ENCODE measurements at places on chromosomes 4 and X. TPM values are rescaled to one million over a fixed set of nuclear protein-coding genes. Genes with fewer than 3 reads are reported as not detected.

DNA sequence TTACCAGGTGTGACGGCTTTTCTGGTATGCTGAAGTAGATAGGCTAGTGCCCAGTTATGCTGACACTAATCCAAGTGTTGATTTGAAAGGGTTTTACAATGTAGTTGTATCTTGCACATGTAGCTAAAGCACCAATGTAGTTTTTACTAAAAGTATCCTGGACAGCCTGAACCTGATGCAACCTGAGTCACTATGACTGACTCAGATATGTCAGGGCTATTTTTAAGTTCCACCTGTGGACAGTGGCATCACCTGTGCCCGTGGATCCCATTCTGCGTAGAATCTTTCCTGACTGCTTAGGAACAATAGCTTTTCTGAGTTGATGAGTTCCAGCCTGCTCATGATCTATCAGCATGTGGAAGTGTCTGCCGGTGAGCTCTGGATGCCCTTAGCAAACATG lies 58.1 kb downstream of the CCNG2 start:
- H3K27me3 ChIP-seq, result peaks cover 3% of the 10 kb centered on the region
- no peaks in the 10 kb centered on the region for H3K36me3 ChIP-seq
- no peak overlapping the region for H3K4me3 ChIP-seq
- DNase-seq, result no peak
- H3K4me1 ChIP-seq, result no peaks in the 10 kb centered on the region

DNA sequence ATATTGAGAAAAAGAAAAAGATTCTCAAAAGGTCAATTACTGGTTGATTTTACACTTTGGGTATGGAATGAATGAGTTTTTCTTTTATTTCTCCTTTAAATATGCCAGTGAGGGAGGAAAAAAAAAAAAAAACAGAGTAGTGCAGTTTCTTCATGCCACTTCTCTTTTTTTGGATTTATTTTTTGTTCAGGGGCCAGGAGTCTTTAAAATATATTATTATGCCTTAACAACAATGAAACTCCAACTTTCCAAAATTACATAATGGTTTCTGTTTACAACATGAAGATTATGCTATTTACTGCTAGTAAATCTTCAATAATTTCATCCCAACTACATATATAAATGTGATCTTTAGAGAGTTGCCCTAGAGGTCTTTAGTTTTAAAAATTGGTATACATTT lies 31.9 kb downstream of the DTHD1 start:
- H3K27me3 ChIP-seq, result no peaks in the 10 kb centered on the region
- DNase-seq, result no peak
- H3K4me3 ChIP-seq, result no peak overlapping the region
- peaks cover 13% of the 10 kb centered on the region for H3K4me1 ChIP-seq
- no peak overlapping the region for H3K27ac ChIP-seq

The CORIN gene
- 0.64 TPM for total RNA-seq

GRCh38 chr4:89939546-89939945 lies 44.9 kb downstream of the MMRN1 start:
- H3K27ac ChIP-seq, result no peak overlapping the region
- DNase-seq, result no peak
- peaks cover under 1% of the 10 kb centered on the region for H3K27me3 ChIP-seq
- H3K36me3 ChIP-seq, result no peaks in the 10 kb centered on the region
- H3K4me1 ChIP-seq, result no peaks in the 10 kb centered on the region
- H3K4me3 ChIP-seq, result no peak overlapping the region

DNA sequence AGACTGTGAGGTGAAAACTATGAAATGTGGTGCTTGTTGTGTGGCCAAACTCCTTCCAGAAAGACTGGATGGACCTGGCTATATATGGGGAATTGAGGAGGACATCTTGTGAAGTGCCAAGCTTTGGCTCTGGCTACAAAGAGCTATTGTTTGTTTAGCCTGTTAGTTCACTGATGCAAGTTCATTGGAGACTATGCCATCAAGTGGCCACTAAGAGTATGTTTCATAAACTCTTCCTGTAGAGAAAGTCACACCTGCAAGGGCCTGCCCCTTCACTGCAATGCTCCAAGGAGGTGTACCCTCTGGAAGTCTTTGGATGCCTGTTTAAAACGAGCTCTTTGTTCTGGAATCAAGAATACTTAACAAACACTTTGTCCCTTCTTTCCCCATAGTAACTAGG lies 382.0 kb downstream of the GABRG1 start:
- H3K4me3 ChIP-seq, result no peak overlapping the region
- no peak for DNase-seq
- no peaks in the 10 kb centered on the region for H3K4me1 ChIP-seq
- H3K27ac ChIP-seq, result no peak overlapping the region
- H3K36me3 ChIP-seq, result no peaks in the 10 kb centered on the region

DNA sequence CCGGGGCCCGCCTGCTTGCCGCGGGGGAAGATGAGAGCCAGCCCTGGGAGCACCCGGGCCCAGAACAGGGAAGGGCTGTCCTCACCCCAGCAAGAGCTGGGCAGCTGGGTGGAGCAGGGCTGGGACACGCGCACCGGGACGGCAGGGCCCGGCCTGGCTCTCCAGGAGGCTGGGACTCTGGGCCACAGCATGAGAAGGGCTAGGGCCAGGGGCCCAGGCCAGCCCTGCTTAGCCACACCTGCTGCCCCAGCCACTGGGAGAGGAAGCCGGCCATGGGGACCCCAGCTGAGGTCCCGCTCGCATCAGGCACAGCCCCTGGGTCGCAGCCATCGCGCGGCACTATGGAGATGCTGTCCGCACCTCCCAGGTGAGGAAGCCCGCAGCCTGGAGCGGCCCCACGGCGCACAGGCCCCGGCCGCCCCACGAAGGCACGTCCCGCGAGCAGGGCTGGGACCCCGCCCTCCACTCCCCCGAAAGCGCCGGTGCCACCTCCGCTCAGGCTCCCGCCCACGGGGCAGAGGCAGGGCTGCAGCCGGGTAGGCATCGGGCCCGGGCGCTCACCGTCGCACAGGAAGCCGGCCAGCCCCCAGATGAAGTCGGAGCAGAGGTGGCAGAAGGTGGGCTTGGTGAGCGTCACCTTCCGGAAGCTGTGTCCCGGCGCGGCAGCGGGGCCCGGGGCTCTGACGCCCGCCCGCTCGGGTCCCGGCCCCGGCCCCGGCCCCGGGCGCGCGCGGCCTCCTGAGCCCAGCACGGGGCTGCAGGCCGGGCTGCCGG lies 531 bp downstream of the DGKQ start:
- no peak overlapping the region for H3K4me3 ChIP-seq
- no peaks in the 10 kb centered on the region for H3K27me3 ChIP-seq
- H3K36me3 ChIP-seq, result no peaks in the 10 kb centered on the region

DNA sequence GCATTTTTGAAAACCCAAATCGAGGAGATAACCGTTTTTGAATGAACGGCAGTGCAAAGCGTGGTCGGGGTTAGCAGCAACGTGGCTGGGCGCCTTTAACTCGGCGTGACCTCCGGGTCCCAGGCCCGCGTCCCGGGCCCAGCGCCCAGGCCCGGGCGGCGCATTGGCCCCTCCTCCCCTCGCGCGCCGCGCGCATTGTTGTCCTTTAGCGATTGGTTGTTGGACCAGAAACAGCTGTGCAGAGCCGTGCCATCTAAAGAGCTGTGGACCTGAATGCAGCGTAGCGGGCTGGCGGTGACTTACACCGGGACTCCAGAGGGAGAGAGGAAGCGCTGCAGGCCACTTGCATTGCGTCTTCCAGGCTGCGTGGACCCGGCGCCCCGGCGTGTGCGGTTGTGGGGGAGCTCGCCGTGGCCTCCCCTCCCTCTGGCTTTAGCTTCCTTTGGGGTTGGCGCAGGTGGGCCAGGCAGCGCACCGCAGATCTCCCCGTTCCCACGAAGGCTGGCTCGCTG lies at the start of gene STOX2:
Gene STOX2 (plus strand): TSS at position 227 of the 512 bp plus-strand sequence. CDS start 1,484 bp downstream, outside the sequence.
- DNase-seq, result no peak
- H3K4me3 ChIP-seq, result no peak within 1 kb of the TSS
- H3K27me3 ChIP-seq, result peaks cover 33% of the 10 kb centered on the region
- no peaks in the 10 kb centered on the region for H3K36me3 ChIP-seq
- no peak within 1 kb of the TSS for H3K27ac ChIP-seq
- peaks cover 9% of the 10 kb centered on the region for H3K4me1 ChIP-seq

- no peaks in the 10 kb centered on the region for H3K36me3 ChIP-seq
- no peak for DNase-seq
- no peak overlapping the region for H3K27ac ChIP-seq
- no peak overlapping the region for H3K4me3 ChIP-seq
- no peaks in the 10 kb centered on the region for H3K27me3 ChIP-seq
Measured at GRCh38 chrX:13203271-13203670, 116.6 kb downstream of the ATXN3L start.

DNA sequence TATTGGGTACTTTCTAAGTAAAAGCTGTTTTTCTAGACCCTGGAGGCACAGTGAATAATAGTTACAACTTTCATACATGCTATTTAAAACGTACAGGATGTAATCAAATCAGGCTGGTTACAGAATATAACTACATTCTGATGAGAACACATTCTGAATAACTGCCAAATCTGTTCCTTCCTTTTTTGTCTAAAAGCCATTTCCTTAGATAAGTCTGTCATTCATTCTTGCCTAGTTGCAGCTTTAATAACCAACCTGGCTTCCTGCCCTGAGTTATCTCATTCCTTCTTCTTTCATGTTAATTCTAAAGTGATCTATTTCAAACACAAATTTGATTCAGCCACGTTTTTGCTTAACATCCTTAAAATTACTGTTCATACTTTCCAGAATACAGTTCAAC lies 189.7 kb upstream of the ITM2A start:
- H3K4me1 ChIP-seq, result no peaks in the 10 kb centered on the region
- no peaks in the 10 kb centered on the region for H3K27me3 ChIP-seq
- no peak overlapping the region for H3K27ac ChIP-seq
- no peak overlapping the region for H3K4me3 ChIP-seq

The GIMD1 gene
- total RNA-seq, result not detected

DNA sequence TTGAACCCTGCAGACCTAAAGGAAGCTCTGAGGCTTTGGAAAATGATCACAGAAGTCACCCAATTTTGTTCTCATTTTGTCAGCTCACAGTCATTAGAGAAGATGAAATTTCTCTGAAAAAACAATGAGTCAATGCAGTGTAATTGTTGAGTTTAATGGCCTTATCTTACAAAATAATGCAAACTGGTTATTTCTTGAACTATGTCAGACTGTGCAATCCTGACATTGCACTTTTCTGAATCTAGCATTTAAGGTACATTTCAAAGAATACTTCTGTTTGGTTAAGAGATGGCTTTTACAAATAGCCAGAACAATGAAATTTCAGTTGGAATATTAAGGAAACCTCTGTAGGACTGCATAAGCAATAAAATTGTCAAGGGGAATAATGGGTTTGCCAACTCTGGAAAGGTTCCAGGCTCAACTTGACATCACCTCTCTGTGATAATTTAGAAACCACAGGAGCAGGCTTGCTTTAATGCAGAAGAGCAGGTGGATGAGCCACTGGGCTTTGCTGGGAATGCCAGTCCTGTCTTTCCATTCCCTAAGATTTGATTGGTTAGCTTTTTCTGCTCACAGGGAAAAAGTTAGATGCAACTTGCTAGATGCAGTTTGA lies 222.8 kb downstream of the FRMPD4 start:
- H3K4me1 ChIP-seq, result no peaks in the 10 kb centered on the region
- no peaks in the 10 kb centered on the region for H3K27me3 ChIP-seq
- H3K27ac ChIP-seq, result no peak overlapping the region
- DNase-seq, result no peak

DNA sequence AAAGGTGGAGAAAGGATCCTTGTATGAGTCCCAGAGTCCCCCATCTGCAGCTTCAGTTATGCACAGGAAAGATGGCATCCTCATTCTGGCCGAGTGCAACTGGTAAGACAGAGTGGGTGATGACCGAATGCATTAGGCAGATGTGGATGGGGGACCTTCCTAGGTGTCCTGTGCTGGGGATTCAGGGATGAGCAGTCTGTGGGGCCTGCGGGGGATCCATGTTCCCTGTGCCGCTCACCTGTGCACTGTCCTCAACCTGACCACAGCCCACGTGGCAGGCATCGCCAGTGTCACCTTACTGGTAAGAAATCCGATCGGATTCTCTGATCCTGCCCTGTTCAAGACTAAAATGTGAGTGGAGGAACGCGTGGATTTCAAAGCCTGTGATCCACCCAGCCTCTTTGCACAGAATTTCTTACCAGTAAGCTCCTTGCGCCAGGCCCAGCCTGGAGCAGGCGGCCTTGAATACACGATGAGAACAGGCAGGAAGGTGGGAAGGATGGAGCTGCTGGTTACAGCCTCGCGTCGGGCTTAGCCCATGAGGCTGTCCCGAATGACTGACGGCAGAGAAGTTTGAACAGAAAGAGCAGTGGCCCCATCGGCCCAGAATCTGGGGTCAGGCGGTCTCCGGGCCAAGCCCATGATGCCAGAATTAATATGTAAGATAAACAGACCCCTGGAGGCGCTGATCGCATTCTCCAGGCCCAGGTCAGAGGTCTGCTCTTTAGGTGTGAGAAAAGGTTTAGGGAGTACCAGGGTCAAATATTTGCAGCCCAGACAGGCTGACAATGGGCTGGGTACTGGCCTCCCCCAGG lies 56.5 kb downstream of the CPZ start:
- DNase-seq, result no peak
- no peak overlapping the region for H3K27ac ChIP-seq
- H3K4me3 ChIP-seq, result no peak overlapping the region
- no peaks in the 10 kb centered on the region for H3K36me3 ChIP-seq
- no peaks in the 10 kb centered on the region for H3K27me3 ChIP-seq

DNA sequence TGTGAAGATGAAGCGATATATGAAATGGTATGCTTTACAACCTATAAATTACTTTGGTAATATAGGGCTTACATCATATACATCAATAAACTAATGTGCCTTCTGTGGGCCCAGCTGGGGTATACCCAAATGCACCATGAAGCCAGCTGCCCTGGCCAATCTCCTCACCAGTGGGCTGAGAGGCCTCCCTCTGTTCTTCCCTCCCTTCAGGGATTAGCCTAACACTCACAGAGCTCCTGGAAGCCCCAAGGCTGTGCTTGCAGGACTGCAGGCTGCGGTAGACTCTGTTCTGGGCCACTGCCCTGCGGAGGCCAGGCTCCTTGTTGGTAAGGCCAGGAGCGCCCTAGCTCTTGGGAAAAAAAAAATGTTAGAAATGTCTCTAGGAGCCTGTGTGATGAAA lies 33.9 kb downstream of the PAGE1 start:
- no peaks in the 10 kb centered on the region for H3K27me3 ChIP-seq
- H3K36me3 ChIP-seq, result no peaks in the 10 kb centered on the region
- H3K4me3 ChIP-seq, result no peak overlapping the region
- DNase-seq, result no peak
- no peaks in the 10 kb centered on the region for H3K4me1 ChIP-seq

The PCYT1B gene
- 0.89 TPM for total RNA-seq

GRCh38 chrX:13741695-13742094 lies 7.1 kb downstream of the OFD1 start:
- peak overlapping the region; percentile 31 for H3K4me3 ChIP-seq
- no peaks in the 10 kb centered on the region for H3K27me3 ChIP-seq
- peaks cover 12% of the 10 kb centered on the region for H3K4me1 ChIP-seq
- no peak for DNase-seq
- peak overlapping the region; percentile 86 for H3K27ac ChIP-seq

The AWAT2 gene
- total RNA-seq, result not detected

The COX7B2 gene
- total RNA-seq, result not detected

The ATOH1 gene
- total RNA-seq, result not detected

GRCh38 chrX:147180886-147181285 lies 366.3 kb upstream of the CXorf51A start:
- no peak overlapping the region for H3K27ac ChIP-seq
- H3K27me3 ChIP-seq, result no peaks in the 10 kb centered on the region
- H3K36me3 ChIP-seq, result no peaks in the 10 kb centered on the region
- no peak overlapping the region for H3K4me3 ChIP-seq
